ENCODE measurements at places on chromosomes 2 and 18. TPM values are rescaled to one million over a fixed set of nuclear protein-coding genes. Genes with fewer than 3 reads are reported as not detected.

DNA sequence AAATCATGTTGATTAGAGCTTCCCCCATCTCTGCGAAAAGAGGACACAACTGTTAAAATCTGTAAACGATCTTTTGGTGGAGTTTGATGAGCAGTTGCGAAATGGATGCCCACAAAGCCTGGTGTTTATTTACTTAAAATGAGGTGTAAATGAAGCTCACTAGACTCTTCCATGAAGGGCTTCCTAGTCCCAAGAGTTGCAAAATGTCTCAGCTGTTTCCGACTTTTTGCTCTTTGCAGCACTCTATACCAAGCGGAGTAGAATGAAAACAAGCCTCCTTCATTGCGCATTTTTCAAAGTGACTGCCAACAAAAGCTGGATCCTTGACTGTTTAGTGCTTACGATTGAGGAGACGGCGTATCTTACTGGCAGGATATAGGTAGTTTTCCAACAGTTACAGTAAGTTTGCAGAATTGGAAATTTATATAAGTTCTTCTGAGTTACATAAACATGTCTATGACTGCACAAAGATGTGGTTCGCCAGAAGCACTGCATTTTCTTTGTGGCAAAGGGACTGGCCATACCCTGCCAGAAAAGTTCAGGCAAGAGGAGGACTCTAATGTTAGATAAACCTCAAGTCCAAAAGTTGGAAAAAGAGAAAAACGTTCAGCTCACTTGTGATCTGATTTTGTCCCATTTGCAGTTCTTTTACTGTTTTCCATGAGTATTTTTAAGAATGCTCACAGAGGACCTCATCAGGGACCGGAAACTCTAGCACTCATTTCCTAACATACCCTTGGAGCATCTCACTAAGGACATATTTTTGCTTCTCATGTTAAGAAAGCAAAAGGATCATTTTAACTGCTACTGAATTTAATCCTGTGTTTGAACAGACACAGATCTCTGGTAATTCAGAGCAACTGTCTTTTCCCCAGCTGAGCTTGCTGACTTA lies 42.7 kb downstream of the COLEC12 start:
- DNase-seq = no peak

DNA sequence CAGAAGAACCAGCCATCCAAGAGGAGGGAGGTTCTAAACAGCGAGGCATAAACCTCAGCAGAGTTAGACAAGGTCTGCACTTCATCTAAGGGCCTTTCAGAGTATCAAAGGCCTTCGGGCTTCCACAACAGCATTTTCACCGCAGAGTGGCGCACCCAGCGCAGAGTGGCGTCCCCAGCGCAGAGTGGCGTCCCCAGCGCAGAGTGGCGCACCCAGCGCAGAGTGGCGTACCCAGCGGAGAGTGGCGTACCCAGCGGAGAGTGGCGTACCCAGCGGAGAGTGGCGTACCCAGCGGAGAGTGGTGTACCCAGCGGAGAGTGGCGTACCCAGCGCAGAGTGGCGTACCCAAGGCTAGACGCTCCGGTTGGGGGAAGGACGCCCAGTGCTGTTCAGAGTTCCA lies 137.9 kb downstream of the ZNF516 start:
- DNase-seq = no peak

DNA sequence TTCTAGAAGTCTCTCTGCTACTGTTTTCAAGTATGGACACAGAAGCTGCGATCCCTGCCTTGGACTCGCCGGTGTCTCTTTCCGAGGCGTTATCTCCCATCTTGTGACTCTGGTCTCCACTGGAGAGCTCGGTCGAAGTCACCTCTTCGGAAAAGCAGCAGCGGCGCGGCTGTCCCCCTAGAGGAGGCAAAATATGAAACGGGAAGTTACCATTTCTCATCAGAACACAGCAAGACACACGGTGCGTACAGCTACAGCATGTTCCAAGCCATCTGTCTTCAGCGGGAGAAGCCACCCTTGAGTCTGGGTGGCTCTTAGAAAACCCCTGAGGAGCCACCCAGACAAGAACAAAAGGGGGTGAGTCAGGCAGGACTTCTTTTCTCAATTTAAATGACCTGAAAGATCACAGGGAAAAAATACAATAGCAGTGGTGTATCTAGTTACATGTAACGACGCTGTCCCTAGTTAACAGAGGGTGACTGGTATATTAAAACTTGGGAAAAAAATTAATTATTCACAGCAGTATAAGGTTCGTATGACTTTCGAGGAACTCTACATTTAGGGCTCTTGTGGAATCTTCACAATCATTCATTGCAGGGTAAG lies 114.8 kb downstream of the ZNF516 start:
- DNase-seq = no peak

Gene NPAS2
- 11.4 TPM for total RNA-seq

DNA sequence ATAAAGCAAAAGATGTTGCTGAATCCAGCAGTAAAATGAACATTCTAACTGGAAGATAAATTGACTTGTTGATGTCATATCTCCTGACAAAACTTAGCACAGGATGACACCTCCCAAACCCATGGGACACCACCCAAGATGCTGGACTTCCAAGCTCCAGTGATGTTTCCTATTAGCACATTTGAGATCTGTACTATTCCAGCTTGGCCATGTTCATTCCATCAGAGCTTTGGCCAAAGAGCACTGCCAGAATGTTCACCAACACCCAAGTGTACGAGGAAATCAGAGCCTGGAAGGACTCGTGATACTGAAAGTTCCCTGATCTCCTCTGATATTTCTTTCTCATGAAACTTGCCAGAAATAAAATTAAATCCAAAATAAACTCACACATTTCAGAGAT lies 44.7 kb downstream of the PID1 start:
- DNase-seq = no peak
